Omental fat pad (tissue), 4 donors: ENCODE measurements at places on chromosomes 5 and 9. TPM values are rescaled to one million over a fixed set of nuclear protein-coding genes. Genes with fewer than 3 reads are reported as not detected.

- no peak for DNase-seq
Measured at GRCh38 chr5:160516696-160517530, 95.3 kb downstream of the PTTG1 start.

IL13 gene
- 1.1 TPM for total RNA-seq

GRCh38 chr5:14114615-14115251 lies 28.4 kb upstream of the TRIO start:
- no peak for DNase-seq

- DNase-seq: no peak
Measured at GRCh38 chr5:177049285-177049684, 26.8 kb downstream of the ZNF346 start.

ADAMTS6 gene
- total RNA-seq: 2.8 TPM

- no peak for DNase-seq
Measured at GRCh38 chr5:170510559-170510958, 6.7 kb downstream of the KCNIP1 start.

- no peak for DNase-seq
Measured at GRCh38 chr5:68077349-68077894, 138.1 kb upstream of the PIK3R1 start.

- no peak for DNase-seq
Measured at GRCh38 chr5:161311146-161311708, 235.3 kb downstream of the GABRB2 start.

GRCh38 chr5:35185518-35185917 lies 44.8 kb downstream of the PRLR start:
- DNase-seq: no peak

LIFR gene
- total RNA-seq: 134 TPM

- DNase-seq: no peak
Measured at GRCh38 chr5:124522992-124523391, 223.4 kb downstream of the ZNF608 start.

DNA sequence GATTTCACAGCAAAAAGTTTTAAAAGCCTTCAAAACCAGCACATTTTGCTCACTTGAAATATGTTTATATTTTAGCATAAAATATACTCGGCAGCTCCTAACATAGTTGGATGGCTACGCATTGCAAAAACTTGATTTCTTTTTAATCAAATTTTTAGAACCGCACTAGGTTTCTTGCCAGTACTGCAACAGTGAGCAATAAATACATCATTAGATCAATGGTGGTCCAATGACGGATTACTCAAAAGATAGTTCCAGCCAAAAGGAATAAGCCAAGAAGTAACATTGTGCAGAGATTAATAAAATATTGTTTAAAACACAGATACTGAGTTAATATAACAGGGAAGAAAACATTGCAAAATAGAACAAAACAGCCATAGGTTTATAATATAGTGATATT lies 5.5 kb downstream of the MARCHF3 start:
- DNase-seq: no peak

GRCh38 chr5:67202828-67203227 lies 6.2 kb upstream of the CD180 start:
- DNase-seq: no peak

DNA sequence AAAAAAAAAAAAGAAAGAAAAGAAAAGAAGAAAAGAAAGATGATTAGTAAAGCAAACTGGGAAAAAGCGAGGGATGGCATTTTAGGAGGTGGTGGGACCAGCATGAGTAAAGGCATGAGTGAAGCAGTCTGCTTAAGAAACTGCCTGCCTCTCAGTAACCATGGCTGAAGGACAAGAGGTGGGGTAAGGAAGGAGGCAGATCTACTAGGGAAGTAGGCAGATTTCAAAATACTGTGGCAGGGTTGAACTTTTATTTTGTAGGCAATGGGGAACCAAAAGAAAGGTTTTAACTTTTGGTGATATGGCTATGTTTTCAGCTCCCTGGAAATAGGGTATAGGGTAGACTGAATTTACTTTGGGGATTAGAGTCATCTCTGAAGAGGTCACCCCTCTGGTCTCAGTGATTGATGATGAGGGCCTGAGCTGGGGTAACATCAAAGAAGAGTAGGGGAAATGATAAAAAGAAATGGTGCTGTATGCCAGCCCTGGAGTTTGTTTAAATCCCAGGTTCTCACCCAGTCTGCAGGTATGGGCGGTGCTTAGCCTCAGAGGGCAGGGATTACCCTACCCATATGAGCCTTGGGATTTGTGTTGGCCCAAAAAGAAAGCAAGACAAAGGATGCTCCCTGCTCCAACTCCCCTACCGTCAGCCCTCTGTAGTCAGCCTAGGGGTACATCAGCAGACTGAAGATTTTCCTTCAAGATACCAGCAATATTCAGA lies 316.2 kb downstream of the CWC27 start:
- no peak for DNase-seq

DNA sequence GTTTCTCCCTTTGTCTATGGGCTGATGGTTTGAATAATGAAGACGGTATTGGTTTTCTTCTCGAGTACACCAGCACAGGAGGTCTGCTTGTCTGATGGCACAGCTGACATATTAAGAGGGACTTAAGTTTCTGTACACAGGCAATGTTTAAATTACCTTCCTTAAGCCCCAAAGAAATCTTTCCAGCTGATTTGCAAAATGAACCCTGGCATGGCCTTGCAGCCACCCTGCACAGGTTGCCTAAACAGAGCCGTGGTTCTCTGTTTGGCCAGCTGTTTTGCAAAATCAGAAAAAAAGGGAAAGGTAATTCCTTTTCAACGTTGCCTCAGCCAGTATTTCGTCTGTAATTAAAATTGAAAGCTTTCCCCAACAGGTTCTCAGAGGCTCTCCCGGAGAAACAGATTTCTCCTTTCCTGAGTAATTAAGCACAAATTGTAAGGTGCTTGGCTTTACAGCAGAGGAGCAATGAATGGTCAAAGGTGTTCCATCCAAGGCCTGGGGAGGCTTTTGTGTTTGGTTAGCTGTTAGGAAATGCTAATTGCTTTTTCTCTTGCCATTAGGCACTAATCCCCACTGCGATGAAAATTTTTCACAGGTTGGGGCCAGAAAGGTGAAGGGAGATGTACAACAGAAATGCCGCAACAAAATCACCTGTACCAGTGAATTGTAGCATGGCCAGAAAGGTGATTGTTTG lies 138.9 kb downstream of the RASEF start:
- DNase-seq: no peak

- no peak for DNase-seq
Measured at GRCh38 chr5:16877267-16877935, 58.7 kb downstream of the MYO10 start.

GRCh38 chr9:2745560-2746380 lies 28.5 kb downstream of the KCNV2 start:
- no peak for DNase-seq

DNA sequence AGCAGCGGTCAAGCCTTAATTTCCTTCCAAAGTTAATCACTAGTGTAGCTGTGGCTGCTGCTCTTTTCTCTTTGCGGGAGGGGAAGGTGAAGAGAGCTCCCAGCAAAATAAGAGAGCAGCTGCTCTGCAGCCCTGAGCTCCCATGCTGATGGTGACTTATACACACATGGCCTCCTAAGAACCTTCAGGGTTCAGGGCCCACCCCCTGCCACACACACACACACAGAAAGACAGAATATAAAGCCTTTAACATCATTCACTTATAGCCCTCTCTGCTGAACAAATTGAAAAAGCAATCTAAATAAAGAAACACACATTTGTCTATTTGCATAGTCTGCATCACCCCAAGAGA lies 43.6 kb downstream of the GAS1 start:
- DNase-seq: no peak

C9orf72 gene
- total RNA-seq: 32.8 TPM

DNA sequence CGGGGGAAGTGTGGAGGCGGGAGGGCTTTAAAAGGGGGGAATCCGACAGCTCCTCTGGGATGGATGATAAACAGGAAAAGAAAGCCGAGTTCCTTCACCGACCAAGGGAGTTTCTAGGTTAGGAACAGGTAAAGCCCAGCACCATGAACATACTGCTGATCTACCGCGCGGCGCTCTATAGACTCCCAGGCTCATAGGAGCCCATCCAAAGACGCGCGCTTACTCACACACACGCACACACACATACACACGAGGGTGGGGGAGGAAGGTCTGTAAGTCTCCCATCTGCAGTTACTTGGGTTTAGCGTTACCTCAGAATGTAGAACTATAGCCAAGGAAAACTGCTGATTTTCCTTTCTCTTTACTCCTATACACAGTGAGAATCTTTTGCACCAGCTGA lies 2.6 kb upstream of the GABRB2 start:
- DNase-seq: no peak

C9orf153 gene
- total RNA-seq: 0.38 TPM

DNA sequence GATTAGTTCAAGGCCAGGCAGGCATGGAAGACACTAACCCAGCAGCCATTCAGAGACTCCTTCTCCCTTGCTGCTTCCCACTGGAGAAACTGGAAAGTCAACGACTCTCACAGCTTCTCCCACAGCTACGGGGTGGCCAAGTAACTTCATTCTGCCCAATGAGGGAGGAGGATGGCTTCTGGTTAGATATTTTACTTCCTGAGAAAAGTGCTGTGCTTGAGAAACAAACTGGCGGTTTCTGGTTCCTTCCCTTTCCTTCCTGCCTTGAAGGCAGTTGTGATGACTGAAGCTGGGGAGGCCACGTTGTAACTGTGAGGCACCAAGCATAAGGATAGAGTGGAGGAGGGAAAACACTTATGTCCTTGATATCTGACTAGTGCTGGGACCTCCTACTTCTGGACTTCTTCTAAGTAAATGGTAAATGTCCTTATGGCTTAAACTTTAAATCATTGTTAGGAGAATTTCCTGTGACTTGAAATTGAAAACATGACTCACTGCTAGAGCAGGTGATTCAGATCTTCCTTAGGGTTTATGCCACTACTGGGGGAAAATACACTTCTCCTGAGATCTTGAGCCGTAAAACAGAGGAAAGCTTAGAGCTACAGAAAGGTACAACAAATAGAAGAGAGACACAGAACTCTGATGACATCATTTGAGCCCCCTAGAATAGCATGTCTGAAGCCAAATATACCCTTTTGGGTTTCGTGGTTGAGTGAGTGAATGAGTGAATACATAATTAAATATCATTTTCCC lies 3.1 kb upstream of the GNPDA1 start:
- no peak for DNase-seq

DNA sequence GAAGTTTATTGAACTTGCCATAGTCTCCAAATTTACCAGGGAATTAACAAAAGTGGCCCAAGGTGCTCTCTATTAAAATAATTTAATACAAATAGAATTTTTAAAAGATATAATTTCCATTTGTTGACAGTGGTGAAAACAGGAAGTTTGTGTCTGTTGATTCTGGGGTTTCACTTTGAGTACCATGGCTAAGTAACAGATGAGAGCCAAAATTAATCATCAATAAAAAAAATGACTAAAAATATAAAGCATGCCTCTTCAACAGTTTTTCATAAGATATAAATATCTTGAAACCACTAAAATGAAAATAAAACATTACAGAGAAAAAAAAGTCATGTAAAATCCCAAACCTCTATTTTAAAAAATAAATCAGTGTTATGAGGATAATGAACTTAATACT lies 49.8 kb downstream of the SGCD start:
- no peak for DNase-seq

SPINK7 gene
- not detected for total RNA-seq

- no peak for DNase-seq
Measured at GRCh38 chr9:91835632-91836031, 114.4 kb downstream of the ROR2 start.

- DNase-seq: no peak
Measured at GRCh38 chr9:36286388-36286787, 28.1 kb upstream of the GNE start.

C9orf50 gene
- total RNA-seq: not detected

ZNF608 gene
- 17.9 TPM for total RNA-seq

SEMA5A gene
- 27.3 TPM for total RNA-seq

DNA sequence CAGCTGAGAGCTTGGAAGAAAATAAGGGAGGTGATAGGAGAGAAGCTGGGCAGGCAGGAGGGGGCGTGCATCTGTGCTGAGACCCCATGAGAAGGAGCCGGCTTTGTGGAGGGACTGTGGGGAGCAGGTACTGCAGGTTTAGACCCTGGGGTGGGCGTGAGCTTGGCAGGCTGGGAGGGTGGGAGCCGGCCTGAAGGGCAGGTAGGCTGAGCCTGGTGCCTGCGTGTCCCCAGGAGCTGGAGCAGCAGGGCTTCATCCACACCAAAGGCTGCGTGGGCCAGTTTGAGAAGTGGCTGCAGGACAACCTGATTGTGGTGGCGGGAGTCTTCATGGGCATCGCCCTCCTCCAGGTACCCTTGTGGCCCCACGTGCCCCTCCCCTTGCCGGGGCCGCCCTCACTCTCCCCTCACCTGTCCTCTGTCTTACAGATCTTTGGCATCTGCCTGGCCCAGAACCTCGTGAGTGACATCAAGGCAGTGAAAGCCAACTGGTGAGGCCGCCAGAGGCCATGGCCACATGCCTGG lies 9.2 kb downstream of the TSPAN17 start:
- no peak for DNase-seq

DNA sequence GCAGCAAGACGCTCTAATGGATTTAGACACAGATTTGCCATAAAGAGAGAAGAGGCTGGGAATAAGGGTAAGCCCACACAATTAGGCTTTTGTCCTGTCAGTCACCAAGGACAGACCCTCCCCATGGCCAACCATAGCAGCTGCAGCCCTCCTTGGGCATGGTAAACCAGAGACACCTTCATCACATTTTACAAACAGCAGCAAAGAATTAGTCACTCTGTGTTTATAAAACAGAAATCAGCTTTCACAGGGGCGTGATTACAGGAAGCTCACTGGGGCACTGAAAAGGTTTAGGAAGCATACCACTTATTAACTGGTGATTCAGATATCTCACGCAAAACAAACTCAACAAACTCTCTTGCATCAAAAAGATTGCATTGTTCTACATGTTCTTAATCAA lies 37.3 kb upstream of the ZNF622 start:
- no peak for DNase-seq

DNA sequence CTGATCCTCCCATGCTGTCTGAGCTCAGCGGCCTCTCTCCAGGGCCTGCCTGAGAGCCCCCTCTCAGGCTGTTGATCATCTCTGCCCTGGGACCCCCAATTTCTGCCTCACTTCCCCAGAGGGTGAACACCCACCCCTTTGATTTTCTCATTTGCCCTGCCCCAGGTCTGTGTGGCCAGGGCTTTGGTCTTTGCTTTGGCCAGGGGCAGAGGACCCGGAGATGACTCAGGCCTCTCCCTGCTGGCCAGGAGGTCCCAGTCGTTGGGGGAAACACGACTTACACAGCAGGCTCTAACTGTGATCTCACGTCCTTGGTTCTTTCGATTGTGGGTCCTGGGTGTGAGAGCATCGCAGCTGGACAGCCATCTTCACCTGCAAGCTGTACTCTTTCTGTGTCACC lies 1.1 kb upstream of the ADAMTS2 start:
- DNase-seq: no peak

ASS1 gene
- total RNA-seq: 388 TPM

FOXI1 gene
- not detected for total RNA-seq
